ENCODE measurements at places on chromosomes 2 and 18. TPM values are rescaled to one million over a fixed set of nuclear protein-coding genes. Genes with fewer than 3 reads are reported as not detected.

DNA sequence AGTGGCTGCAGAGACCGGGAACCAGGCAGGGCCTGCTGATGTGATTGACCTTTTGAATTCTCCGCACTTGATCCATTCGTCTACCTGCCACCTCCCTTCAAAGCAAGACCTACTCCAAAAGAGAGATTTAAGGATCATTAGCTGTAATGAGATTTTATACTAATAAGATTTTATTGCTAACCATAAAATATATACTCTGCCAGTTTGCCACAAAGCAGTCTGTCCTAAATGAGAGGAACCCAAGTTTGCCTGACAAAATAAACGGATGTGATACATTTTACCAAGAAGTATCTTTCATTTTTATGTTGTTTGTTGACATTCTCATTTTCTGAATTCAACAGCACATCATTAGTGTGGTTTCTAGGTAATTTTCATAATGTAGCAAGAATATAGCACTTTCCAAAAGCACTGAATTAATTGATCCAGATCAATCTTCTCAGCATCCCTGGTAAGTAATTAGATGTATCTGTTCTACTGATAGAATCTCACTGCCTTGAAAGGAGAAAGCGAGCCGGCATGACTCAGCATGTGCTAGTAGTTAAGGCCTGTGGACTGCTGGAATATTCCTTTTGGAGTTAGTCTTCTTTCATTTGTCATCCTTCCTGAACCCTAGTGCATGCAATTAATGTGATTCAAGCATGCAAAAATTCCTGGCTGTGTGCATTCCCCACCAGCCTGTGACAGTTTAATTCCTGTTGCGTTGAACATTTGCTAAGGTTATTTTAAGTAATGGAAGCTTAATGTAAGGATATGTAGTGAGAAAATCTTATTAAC, 128.5 kb downstream of the ARL6IP6 start:
- DNase-seq: peak; percentile 67

GRCh38 chr2:68438455-68439303, 28.4 kb downstream of the FBXO48 start:
- peak; percentile 40 for DNase-seq

- DNase-seq: peak; percentile 68
Measured at GRCh38 chr2:181823405-181823804, 68.1 kb upstream of the ITPRID2 start.

DNA sequence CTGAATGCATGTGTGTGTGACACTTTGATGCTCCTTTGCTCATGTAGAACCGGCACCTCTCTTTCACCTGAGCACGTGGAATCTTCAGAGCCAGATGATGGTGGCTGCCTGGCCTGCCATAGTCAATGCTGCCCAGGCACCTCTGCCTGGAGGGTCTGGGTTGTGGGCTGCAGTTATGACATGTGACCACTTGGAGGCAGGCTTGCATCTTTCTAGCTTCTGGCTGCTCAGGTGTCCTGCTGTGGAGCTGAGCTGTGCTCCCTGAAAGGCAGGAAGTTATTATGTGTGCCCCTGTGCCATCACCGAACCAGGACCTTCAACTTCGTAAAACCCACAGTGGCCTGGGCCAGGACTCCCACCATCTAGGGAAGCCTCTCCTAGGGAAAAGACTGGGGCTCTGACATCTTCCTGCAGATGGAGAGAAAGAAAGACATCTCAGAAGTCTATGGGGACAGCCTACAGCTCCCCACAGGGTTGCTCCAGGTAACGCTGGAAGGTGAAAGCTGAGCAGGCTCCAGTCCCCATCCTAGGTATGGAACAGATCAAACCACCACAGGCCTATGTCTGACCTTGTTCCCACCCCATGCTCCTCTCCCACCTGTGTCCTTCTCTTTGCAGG, 30.2 kb downstream of the PSD4 start:
- DNase-seq: peak; percentile 85

GRCh38 chr18:34086370-34086769, 138.3 kb downstream of the NOL4 start:
- DNase-seq: no peak

DNA sequence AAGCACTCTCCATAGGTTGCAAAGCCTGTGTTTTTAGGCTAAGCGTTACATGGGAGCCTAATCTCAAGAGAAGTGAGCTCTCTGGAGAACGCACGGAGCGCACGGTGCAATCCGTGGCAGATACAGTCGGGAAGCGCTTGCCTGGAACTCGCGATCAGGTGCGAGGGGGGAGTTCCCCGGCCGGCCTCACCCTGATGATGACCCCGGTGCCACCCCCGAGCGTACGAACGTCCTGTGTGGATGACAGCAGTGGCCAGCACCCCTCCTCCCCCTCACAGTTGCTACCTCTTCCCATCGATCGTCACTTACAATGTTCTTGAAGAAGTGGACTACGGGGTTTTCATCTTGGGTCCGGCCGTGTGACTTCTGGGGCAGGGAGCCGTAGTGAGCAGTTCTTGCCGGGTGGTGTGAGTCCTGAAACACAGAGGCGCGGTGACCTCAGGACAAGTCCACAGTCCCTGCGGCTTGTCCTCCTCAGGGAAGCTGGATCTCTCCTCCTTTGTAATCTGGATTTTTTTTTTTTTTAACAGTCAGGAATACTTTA, 142.9 kb downstream of the MBP start:
- DNase-seq: no peak

- DNase-seq: no peak
Measured at GRCh38 chr2:102520801-102521200, 47.8 kb downstream of the SLC9A4 start.

DNA sequence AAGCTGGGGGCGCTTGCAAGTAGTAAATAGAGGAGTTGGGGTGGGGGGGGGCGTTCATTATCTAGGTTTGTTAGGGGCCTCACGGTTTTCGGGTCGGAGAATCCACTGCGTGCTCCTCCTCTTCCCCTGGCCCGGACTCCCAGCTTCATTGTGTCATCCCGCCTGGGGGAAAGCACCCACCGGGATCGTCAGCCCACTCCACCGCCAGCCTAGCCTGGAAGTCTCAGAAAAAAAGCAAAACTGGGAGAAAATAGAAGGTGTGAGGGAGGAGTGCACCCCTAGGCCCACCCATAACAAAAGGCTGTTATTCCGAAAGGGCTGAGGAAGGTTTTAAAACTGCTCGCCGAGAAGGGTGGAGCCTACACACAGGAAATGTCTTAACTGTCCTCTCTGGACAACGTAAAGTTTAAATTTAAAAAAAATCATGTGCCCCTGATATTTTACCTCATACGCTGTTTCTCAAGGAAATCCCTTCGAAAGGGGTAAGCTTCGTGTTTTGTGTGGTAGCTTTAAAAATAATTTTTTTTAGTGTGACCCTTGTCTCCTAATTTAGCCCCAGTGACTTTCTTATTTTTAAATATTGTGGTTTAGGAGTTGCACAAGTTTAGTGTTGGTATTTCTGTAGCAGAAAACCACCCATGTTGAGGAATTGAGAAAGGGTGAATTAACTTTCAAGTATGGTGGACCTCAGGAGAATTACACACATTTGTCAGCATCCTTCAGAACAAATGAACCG, 104.2 kb downstream of the SPTBN1 start:
- peak; percentile 82 for DNase-seq

DNA sequence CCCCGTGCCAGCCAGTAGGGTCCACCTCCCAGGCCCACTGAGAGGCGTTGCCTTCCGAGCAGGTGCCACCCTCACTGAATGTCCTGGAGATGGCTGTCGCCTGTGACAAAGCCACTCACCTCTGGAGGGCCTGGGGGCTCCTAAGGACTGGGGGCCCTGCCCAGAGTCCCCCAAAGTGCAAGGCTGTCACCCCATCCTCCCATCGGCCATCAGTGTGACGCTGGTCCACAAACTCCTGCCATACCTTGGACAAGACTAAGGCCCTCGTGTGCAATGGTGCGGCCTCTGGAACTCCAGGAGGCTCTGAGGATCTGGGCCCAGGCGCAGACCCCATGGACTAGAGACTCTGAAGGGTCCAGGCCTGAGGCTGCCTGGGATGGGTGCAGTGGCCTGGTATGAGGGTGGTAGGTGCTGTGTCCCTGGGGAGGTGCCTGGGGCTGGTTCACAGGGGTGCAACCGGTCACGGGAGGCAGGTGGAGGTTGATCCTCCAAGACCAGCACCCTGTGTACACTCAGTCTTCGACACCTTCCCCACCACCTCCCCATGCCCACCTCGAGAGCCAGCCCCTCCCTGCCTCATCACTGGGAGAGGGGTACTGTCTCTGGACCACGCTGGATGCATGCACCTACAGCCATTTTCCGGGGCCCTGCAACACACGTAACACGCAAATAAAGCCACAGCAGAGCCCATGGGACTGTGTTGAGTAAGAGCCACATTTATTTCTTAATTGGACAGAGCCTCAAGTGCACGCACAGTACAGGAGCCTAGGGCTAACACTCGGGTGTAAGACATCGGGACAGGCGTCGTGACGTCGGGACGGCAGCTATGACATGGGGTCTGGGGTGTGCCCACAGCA, 21.6 kb downstream of the AQP12A start:
- DNase-seq: no peak

DNA sequence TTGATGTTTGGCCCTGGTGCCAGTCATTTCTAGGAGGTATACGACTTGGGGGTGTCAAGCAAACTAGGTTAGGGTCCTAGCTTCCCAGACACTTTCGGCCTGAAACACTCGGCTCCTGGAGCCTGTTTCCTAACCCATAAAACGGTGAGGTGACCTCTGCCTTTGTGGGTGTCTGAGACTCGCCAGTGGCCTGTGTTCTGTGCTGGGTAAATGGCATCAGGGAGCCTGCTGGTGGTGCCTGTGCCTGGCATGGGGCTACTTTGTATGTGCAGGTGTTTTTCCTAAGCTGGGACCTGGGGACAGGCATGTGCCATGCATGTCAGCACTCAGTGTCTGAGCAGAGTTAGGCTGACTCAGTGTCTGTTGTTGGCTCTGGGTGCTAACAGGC, 139.2 kb downstream of the GLI2 start:
- DNase-seq: no peak

GRCh38 chr18:69895066-69896047, 52.3 kb downstream of the CD226 start:
- DNase-seq: no peak

- peak; percentile 70 for DNase-seq
Measured at GRCh38 chr2:64522843-64523428, 1.2 kb upstream of the AFTPH start.

The WDCP gene
- total RNA-seq: 14.6 TPM

The GPR155 gene
- 3.5 TPM for total RNA-seq

The TYW5 gene
- total RNA-seq: 5.3 TPM

The SERPINB11 gene
- total RNA-seq: not detected

The DPYSL5 gene
- 0.23 TPM for total RNA-seq

Data from HT1080 (cell line).